ENCODE measurements at places on chromosomes 2 and 18.

GRCh38 chr2:205338156-205338555 is 344.1 kb upstream of the NRP2 start:
- no peak for DNase-seq

GRCh38 chr18:26056291-26056690 is 34.1 kb downstream of the SS18 start:
- no peak for DNase-seq

- DNase-seq, result no peak
Observed at GRCh38 chr18:11927497-11927896, 19.4 kb upstream of the MPPE1 start.

DNA sequence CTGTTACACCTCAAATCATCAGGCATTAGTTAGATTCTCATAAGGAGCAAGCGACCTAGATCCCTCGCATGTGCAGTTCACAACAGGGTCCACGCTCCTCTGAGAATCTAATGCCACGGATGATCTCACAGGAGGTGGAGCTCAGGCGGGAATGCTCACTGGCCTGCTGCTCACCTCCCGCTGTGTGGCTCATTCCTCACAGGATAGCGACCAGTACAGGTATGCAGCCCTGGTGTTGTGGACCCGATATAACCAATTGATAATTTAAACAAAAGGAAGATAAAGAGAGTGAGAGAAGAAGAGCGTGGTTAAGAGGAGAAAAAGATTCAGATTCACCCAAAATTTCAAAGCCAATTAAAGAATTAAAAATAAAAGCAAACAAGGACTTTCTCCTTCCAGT is 20.8 kb downstream of the TLK1 start:
- DNase-seq, result no peak

DNA sequence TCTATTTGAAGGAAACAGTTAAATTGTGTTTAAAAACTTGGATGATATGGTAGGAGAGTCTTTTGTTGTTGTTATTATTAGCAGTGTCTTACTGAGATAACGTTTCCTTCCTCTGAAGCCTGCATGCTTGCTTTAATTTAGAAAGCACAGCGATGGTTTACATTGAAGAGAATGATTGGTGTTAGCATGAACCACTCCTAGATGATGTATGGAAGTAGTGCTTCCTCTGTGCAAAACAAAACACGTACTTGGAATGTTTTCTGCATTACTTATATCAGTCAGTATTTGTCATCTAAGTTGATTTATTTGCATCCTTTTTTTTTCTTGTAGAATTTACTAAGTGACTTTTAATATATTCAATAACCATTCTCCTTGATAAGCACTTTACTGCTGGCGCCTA is 89.0 kb downstream of the UGGT1 start:
- DNase-seq, result no peak

DNA sequence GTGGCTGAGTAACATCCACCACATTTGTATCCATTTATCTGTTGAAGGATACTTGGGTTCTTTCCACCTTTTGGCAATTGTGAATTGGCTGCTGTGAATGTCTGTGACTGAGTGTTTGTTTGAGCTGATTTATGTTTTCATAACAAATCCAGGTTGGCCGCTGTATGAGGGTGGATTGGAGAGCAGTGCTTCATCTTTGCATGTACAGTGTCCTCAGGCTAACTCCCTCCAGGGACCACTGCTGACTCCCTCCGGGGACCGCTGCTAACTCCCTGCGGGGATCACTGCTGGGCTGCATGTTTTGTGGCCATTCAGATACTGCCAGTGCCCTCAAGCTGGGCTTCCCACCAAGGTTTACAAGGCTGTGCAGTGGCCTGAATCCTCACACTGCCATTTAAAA is 10.2 kb downstream of the BOK start:
- no peak for DNase-seq

- no peak for DNase-seq
Observed at GRCh38 chr2:153871231-153872221, at the start of gene GALNT13. GALNT13 (plus strand) TSS chr2:153871922.

DNA sequence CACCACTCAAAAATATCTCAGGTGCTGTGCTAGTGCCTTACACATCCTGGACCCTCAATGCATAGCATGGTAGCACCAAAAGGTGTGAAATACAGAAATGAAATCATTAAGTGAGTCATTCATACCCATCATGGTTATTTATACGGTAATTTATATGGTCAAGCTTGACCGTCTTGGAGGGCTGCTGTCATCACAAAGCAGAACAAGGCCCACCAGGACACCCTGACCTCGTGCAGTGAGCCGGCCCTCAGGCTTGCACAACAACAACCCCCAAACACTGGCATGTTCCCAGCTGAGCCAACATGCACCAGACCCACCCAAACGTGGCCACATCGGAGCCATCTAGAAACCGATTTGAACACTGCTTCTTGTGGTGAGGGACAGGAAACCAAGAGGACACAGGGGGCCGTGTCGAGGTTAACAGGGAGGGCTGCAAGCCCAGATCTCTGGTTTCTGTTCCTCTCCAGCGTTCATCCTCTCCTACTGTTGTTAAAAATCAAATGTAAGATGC is 378.5 kb upstream of the ID2 start:
- peak; percentile 43 for DNase-seq

- DNase-seq, result no peak
Observed at GRCh38 chr2:19971691-19972090, 18.2 kb downstream of the WDR35 start.

DNA sequence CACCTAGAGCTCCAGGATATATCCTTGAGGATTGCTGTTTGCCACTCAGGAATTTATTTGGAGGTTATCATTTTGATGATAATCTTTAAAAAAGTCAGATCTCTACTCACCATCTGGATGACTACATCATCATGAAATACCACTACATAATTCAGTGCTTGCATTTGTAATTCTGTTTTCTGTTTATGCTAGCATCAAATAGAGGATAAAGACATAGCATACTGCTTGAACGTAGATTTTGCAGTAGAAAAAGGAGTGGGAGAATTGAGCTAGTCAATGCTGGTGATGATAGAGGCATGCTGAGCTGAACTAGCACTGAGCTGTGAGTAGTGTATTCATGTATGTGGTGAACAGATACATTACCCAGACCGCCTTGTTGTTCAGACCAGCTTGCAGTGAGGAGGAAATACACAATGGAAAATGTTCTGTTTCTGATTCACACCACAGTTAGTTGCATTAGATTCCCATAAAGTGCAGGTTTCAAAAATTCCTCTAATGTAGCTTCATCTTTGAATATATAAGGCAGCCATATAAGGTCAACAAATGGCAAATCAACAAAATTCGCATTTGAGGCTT is 68.8 kb upstream of the CDC42EP3 start:
- DNase-seq, result no peak

DNA sequence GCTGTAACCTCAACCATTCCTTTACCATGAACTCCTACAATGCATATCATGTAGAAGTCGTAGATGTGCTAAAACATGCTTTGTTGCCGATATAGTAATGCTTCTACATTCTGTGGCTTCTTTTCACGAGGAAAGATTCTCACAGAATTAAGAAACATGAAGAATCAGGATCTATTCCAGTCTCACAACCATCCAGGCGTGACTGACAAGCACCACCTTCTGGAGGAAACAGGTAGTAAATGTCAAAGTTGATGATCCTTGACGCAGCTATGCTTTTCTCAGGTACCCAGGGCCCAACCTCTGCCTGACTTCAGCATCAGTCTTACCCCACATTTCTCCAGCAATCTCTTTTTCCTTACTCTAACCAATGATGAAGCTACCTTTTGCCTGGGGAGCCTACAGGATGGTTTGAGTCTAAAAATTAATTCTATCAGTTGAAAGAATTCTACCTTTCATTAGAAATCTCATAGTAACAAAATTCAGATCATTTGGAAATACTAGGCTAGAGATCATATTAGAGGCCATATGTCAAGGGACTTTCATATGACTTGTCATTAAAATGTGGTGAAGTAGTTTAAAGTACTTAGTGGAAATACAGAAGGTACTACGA is 123.3 kb upstream of the RND3 start:
- DNase-seq, result no peak

GRCh38 chr2:95015261-95015912 is 10.1 kb upstream of the MAL start:
- DNase-seq, result no peak

- DNase-seq, result no peak
Observed at GRCh38 chr2:203451689-203452088, 83.4 kb downstream of the RAPH1 start.

- DNase-seq, result no peak
Observed at GRCh38 chr18:24078391-24078790, 60.5 kb upstream of the CABYR start.
